ENCODE measurements at places on chromosomes 12 and 14.

DNA sequence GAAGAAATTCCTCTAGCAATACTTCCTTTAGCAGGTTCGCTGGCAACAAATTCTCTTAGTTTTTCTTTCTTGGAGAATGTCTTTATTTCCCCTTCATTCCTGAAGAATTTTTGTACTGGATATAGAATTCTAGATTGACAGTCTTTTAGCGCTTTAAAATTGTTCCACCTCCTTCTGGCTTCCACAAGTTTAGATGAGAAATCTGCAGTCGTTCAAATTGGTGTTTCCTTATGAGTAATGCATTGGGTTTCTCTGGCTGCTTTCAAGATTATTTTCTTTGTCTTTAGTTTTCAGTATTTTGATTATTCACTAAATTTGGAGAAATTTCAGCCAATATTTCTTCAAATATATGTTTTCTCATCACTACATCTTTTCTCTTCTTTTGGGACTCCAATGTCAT lies 33.3 kb upstream of the FGF6 start:
- DNase-seq: no peak

DNA sequence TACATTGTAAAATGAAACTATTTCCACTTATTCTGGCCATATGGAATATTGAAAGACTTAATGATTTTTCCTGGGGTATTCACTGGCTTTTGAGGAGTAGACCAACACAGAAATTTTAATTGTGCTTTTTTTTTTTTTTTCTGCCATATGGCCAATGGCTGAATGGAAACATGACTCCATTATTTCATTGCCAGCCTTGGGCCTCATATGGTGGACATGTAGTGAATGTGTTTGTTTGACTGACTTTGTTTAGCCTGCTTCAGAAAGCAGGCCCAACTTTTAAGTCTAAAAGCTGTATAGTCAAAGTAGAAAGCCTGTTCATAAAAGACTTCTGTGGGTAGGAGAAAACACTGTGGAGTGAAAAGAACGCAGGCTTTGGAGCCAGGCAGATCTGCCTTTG lies 2.4 kb downstream of the GNG2 start:
- DNase-seq: no peak

- no peak for DNase-seq
These were observed 92.9 kb downstream of the PPP2R5C start for GRCh38 chr14:101854366-101854765.

DNA sequence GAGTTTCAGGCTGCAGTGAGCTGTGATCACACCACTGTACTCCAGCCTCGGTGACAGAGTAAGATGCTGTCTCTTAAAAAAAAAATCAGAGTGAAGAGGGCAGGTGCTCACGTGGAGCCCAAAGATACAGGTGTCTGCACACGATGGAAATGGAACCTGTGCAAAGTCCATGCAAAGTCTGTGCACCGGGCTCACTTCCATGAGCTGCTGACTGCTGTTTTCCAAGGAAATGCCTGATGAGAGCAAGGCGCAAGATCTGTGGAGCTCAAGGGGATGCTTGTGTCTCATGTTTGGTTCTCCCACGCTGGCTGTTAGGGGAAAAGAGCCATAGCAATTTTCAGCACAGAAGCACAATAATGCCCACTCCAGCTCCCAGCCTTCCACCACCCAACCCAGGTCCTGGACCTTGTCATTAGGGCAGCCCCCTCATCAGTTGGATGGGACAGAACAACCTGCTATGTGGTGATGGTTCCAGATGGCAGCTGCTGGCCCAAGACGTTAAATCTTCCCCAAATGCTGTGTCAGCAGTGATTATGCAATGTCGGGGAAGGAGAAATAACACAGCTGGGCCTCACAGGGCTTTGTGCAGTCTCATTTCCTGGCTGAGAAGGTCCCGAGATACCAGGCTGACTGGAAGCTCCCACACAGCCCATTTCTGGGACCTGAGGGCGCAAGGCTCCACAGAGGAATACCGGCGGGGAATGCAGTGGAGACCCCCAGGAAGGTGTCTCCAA lies 27.9 kb upstream of the DICER1 start:
- DNase-seq: no peak

DNA sequence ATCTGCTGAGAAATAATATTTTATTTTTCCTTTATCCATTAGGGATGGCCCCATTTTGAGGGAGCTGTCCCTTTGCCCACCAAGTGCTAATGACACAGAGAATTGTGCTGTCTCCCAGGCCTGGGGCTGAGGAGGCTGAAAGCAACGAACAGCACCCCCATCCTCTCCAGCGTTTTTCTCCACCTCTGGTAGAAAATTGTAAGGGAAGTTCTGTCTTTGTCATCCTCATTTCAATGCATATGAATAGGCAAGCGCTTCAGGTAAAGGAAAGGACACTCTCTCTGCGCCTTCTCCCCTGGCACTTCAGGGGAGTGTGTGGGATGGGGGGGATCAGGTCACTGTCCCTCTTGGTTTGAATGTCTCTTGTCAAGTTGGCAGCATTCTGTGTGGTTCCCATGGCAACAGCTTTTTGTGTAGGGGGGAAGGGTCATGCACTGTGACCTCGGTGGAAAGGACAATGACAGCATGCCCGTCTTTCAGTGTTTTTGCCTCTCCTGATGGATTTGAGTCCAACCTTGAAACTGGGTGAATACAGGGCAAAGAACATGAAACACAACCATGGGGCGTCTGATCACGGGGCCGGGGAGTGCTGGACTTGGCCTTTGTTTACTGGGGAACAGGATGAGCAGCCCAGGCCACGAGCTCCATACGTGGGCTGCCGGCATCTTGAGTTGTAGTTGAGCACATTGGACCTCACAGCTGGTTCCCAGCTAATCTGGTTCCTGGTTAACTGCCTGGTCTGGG lies 230.2 kb downstream of the VRK1 start:
- DNase-seq: no peak

DNA sequence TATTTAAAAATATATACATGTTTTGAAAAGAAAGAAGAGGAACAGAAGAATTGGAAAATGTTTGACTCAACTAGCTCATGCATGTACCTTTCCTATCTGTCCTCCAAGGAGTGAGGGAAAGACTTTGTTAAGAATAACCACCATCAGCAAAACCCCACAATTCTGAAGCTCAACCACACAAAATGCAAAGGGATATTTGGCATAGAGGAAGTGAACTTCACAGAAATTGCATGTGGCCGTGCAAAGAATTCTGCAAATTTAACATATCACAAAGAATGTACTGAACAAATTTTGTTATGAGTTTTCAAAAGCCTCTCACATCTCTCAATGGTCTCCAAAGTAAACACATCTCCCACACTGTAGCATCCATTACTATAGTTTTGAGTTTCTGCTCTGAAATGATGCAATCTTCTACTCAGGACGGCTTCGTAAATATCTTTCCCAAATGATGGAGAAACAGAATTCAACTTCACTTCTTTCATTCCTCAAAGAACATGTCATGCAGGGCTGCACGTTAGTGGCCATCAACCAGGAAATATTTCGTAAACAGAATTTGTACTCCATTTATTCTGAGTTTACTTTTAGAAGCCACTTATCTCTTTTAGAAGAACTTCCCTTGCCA lies 17.6 kb downstream of the DUSP6 start:
- no peak for DNase-seq

- peak; percentile 48 for DNase-seq
These were observed 211.6 kb upstream of the SFSWAP start for GRCh38 chr12:131499160-131499863.

DNA sequence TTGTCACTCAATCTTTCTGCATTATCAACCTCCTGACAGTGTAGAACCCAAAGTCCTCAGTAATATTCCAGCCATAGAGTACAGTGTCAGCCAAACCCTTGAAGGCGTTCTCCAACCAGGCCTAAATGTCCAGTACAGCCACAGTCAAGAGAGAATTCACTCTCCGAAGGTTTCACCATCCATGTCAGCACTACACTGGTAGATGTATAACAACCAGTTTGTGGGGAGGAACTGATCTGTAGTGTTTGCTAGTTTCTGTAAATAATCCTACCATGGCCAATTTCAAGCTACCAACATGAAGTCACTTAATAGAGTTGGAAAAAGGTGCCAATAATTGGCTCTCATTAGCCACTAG lies 456 bp upstream of the MDP1 start:
- DNase-seq: no peak

DNA sequence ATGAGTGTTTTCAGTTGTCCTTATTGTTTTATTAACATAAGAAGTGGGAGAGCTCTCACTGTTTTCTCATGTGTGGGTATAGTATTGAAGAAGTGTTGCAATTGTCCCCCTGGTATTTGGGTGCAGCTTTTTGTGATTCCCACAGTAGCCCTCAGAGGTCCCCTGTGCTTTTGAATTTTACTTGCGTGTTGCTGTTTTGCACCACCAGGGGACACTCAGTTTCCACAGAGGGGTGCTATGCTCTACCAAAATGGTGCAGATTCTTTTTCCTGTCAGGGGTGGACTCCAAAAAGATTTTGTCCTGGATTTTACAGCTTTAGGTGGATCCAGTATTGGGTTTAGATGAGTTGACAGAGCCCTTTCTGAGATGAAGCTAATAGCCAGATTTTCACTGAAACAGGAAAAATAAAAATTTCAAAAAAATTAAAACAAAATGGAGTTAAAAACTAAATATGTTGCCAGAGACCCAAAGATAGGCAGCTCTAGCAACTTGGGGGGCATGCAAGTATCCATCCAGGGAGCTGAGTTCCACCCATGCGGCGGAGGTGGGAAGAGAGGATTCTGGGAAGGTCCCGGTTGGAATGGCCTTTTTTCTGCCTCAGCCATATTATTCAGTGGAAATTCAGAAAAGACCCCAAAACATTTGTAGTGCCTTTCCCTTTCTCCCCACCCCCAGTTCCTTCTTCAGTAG lies 50.2 kb downstream of the TTLL5 start:
- peak; percentile 23 for DNase-seq

GRCh38 chr14:71507681-71508080 lies 424.5 kb upstream of the RGS6 start:
- DNase-seq: no peak

GRCh38 chr14:73172500-73172899 lies 36.2 kb downstream of the PSEN1 start:
- DNase-seq: no peak

- DNase-seq: no peak
These were observed 9.5 kb downstream of the HSP90AA1 start for GRCh38 chr14:102077382-102077709.

GRCh38 chr12:21984375-21984774 lies 43.1 kb upstream of the ABCC9 start:
- DNase-seq: no peak

GRCh38 chr14:104545151-104545941 lies 34.2 kb upstream of the C14orf180 start:
- no peak for DNase-seq

GRCh38 chr12:68175557-68176061 lies 16.1 kb upstream of the IFNG start:
- DNase-seq: peak; percentile 83

DNA sequence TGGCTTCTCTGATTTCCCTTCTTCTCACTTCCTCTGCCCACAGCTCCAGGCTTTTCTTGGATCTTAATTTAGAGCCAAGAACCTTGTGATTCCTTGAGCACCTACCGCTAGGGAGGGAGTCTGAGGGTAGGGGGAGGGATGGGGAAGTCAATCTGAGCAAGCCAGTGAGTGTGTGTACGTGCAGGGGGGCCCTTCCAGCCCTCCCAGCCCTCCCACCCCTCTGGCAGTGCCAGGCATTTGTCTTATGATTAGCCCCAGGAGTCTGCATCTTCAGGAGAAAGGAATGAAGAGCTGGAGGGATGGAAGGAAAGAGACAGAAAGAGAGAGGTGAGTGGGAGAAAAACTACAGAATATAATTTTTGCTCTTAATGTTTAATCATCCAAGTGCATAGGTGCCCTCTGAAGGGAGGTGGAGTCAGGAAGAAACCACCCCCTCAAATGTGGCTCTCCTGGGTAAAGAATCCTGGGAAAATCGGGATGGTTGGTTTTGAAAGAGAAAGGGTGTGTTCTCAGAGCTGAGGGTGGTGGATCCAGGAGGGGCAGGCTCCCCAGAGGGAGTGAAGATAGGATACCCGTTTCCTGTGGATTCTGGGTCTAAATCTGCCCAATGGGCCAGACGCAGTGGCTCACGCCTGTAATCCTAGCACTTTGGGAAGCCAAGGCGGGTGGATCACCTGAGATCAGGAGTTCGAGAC lies 2.1 kb downstream of the PIANP start:
- DNase-seq: no peak

DNA sequence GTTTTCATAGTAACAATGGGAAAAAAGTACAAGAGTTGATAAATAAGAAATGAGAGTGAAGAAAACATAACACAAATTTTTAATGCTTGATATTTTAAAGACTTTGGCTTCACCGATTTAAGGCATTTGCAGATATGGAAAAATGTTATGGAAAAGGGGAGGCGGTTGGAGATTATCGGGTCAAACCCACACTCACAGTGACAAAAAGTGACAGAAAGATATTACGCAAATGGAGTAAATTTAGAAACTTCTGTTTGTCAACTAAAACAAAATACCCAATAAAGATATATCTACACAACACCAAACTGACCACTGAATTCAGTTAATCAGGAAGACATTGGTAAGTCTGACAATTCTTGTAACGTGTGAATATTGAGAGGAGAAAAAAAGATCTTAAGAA lies 2.5 kb downstream of the PPP1R12A start:
- no peak for DNase-seq

- no peak for DNase-seq
These were observed 12.0 kb downstream of the KRT5 start for GRCh38 chr12:52508211-52508610.

DNA sequence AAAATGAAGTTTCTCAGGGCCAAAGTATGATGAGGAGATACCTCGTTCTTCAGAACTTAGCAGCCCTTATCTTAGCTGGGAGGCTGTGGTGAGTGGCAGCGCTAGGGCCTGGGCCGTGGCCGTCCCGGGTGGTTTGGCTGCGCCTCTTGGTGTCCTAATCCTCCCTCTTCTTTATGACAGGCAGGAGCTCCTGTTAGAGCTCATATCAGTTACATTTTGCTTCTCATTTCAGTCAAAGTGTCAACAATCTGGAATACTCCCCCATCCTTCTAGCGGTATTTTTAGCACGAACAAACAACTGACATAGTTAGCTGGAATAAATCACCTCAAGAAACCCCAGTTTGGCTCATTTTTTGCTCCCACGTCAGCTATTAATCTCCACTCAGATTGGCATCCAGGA lies 188.8 kb downstream of the TTC7B start:
- DNase-seq: no peak

GRCh38 chr12:69720750-69721149 lies 17.9 kb upstream of the RAB3IP start:
- DNase-seq: no peak

- DNase-seq: peak; percentile 33
These were observed 37.1 kb downstream of the CMAS start for GRCh38 chr12:22083167-22083566.

GRCh38 chr14:45838597-45838996 lies 585.6 kb upstream of the MIS18BP1 start:
- DNase-seq: no peak

GRCh38 chr12:31298515-31298910 lies 27.4 kb downstream of the SINHCAF start:
- no peak for DNase-seq

GRCh38 chr14:50025776-50026175 lies 90.6 kb downstream of the VCPKMT start:
- peak; percentile 56 for DNase-seq

Data from activated CD8-positive, alpha-beta T cell treated with anti-CD3 and anti-CD28 coated beads for 36 hours (primary cell).